ENCODE measurements at places on chromosomes 7 and 10.

DNA sequence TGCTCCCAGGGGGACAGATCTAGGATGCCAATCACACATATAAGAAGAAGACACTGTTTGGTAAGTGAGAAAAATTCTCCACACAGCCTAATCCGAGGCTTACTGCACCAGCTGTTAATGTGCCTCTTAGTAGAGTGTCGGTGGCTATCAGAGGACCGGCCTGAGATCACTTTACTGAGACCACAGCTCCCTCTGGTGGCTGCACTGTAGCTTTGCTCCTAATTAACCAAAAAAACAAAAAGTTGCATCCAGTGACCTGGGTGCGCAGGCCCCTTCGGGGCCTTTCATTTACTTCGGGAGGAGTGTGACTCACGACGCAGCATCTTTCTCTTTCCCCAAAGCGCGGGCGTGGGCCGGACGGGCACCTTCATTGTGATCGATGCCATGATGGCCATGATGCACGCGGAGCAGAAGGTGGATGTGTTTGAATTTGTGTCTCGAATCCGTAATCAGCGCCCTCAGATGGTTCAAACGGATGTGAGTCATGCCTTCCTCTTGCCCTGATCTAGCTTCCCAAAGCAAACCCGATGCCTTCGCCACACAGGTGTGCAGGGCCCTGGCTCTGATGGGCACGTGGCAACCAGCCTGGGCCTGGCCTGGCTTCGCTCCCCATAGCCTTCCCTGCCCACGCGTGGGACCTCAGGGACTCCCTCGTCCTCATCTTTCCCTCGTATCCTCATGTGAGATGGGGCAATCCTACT, 56.7 kb downstream of the MKI67 start:
- H3K27ac ChIP-seq: no peak overlapping the region
- H3K36me3 ChIP-seq: peaks cover 76% of the 10 kb centered on the region
- no peaks in the 10 kb centered on the region for H3K4me1 ChIP-seq
- no peak overlapping the region for H3K4me3 ChIP-seq
- peak; percentile 65 for DNase-seq
- H3K27me3 ChIP-seq: no peaks in the 10 kb centered on the region

GRCh38 chr7:151694828-151695580, 175.3 kb upstream of the RHEB start:
- H3K27ac ChIP-seq: peak overlapping the region; percentile 89
- H3K4me1 ChIP-seq: peaks cover 61% of the 10 kb centered on the region
- no peaks in the 10 kb centered on the region for H3K27me3 ChIP-seq
- peak; percentile 88 for DNase-seq
- no peaks in the 10 kb centered on the region for H3K36me3 ChIP-seq

DNA sequence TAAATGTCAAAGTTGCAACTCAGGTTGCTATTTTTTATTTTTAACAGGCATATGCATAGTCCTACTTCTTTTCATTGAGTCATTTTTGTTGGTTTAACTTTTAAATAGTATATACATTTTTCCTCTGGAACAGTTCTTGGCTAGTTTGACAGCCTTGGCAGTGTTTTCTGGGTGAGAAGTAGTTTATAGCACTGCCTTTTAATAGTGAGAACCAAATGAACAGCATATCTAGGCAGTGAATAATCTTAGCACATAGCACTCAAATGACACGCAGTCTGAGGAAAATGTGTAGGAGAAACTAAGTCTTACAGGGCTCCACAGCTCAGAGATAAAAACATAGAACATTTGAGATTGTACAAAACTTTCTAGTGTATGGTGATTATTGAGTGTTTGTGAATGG, 265.5 kb upstream of the POT1 start:
- no peak for DNase-seq
- no peaks in the 10 kb centered on the region for H3K27me3 ChIP-seq
- H3K4me1 ChIP-seq: no peaks in the 10 kb centered on the region
- no peak overlapping the region for H3K4me3 ChIP-seq

- H3K27me3 ChIP-seq: no peaks in the 10 kb centered on the region
- no peaks in the 10 kb centered on the region for H3K4me1 ChIP-seq
- DNase-seq: no peak
- no peaks in the 10 kb centered on the region for H3K36me3 ChIP-seq
These were observed 37.4 kb upstream of the KDM7A start for GRCh38 chr7:140214075-140214684.

DNA sequence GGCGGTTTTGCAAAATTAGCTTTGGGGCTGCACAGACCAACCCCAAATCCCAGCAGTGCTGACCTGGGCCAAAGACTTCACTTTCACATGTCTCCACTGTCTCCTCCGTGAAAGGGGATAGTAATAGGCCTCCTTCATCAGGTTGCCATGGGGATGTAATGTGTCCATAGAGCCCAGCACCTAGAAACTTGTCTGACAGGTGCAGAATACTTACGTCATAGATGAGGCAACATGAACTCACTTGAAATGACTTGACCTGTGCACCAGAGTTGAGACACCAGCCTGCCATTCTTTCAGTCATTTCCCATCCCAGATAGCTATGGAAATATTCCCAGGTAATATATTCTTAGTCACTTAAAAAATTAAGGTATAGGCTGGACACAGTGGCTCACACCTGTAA, 94.2 kb downstream of the INSYN2A start:
- peaks cover 27% of the 10 kb centered on the region for H3K36me3 ChIP-seq
- no peaks in the 10 kb centered on the region for H3K27me3 ChIP-seq
- no peak for DNase-seq
- H3K4me3 ChIP-seq: no peak overlapping the region
